ENCODE measurements at places on chromosomes 11 and 22.

GRCh38 chr11:6542727-6543126 lies 45.6 kb downstream of the DNHD1 start:
- DNase-seq: no peak

DNA sequence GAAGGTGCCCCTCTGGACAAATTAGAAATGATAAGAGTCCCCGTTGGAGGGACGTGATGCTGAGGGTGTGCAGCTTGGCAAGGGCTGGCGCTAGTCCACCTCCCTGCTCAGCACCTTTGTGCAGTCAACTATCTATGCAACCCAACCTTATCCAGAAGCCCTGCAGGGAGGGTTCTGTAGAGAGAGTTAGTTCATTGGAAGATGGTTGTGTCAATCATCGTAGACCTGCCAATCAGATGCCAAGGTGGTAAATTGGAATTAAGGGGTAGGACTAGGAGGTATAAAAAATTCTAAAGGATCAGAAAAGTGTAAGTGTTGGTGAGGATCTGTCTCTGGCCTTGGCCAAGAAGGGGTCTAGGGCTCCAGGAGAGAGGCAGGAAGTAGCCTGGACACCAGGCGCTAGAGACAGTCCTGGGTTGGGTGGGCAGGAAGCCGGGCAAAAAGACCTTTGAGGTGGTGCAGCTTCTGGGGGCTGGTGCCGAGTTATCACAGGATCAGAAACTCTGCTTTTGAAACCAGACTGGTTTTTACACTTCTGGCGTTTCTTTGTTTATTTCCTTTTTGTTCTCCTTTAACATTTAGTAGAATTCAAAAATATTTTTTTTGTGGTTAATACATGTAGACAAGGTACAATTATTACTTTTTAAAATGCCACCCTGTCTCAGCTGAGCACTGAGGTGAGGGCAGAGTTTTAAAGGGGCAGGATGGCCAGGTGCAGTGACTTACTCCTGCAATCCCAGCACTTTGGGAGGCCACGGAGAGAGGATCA lies 1.6 kb downstream of the C1QTNF6 start:
- DNase-seq: no peak

DNA sequence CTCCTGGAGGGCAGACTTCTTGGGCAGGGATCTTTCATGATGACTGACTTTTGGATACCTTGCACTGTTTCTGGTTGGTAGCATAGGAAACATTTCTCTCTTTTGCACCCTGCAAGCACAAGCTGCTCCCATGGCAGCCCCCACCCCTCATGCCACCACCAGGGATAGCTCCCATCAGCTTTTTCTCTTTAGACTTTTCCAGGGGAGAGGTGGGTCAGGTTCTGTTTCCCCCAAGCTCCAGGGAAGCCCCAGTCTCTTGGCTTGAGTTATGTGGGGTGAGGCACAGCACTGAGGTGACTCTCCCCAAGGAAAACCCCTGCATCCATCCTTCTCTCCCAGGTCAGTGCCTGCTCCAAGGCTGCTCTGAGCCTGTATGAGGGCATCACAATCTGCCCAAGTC lies 22.5 kb downstream of the LRRC32 start:
- DNase-seq: no peak

DNA sequence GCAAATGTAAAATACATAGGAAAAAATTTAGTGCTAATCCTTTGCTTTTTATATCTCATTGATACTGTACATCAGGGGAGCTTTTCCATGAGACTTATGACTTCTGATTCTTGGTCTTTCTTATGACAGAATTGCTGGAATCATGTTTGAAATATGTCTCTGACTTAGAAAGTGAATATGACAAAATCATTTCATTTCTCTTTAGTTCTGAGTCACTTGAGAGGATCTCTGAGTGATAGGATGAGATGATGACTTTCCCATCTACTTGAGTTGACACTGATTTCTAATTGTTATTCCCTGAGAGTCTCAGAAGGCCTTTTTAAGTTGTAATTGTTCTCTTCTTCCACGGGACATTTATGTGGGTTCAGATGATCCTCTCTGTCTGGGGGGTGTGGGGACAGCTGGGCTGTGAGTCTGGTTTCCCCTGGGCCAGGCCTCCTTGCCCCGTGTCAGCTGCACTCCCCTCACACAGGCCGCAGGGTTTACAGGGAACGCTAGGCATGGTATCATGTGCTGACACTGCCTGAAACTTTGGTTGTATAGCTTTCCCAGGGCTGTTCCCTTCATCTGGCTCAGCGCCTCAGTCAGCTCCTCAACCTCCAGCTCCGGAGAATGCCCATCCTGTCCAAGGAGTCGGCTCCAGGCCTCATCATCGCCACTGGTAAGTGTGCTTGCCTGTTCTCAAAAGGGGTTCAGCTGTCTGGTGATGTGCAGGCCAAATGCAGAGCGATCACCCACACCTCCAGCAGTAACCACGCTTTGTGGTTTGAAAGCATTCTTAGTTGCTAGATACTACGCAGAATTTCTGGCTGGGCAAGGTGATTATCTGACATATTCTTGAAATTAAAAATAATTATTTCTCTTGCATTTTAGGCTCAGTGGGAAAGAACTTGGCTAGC lies 69.5 kb upstream of the SORL1-AS1 start:
- no peak for DNase-seq

DNA sequence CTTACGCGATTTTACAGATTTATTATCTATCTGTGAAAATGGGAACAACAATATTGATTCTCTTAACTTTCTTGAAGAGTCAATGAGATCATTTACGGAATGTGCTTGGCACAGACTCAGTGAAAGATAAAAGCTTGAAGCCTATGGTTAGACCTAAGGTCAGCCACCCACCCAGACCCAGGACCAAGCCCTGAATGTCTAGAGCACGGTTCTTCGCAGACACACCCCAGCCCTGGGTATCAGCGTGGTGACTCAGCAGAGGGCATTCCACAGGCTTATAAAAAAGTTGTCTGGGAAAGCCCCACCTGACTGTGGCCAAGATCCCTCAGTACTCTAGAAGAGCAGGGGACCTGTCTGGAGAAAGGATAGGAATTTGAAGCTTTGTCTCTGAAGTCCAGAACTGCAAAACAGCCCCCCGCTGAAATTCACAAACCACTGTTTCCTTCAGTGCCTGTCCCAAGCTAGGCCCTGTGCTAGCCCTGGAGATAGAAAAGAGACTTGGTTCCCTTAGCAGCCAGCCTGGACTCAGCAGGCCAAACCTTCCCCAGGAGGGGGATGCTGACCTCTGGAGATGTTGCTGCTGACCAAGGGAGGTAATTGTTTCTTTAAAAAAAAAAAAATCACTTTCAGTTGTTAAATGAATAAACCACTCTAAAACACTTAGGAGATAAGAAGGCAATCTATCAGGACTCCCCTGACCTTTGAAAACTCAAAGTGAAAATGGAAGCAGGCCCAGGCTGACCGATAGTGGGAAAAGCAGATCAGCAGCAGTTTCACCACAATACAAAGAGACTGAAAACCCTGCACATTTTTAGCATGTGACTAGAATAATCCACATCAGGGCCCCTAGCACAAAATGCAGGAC lies 114.0 kb downstream of the ABTB2 start:
- no peak for DNase-seq

GRCh38 chr11:48055292-48056132 lies 75.2 kb downstream of the PTPRJ start:
- DNase-seq: no peak

DNA sequence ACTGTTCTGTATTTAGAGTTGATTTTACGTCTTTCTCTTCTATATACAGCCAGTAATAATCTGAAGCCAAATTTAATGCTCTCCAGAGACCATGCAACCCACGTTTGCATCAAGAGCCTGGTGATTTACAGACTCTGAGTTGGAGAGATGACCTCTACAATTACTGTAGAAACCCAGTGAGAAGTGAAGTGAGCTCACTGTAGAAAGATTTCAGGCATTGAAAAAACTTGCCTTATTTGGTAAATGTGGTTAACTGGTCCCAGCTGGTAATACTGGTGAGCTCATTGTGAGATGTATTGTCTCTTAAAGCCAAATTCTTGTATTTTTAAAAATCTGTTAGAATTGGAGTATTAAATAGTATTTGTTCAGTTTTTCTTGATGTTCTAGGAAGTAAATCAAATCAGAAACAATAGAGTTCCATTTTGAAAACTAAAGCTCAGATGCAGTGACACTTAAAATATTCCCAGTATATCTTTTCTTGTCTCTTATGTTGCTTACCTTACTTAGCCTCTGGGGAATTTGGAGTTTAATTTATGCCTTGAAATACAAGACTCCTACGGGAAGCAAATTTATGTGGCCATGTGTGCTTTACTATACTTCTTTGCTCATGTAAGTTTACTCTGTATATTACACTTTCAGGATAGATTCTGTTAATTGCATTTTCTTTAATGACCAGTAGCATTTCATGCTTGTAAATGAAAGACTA lies 189.9 kb downstream of the ARHGAP42 start:
- DNase-seq: peak; percentile 44

- peak; percentile 66 for DNase-seq
Observed at GRCh38 chr11:9015677-9016076, 11.9 kb upstream of the NRIP3 start.

DNA sequence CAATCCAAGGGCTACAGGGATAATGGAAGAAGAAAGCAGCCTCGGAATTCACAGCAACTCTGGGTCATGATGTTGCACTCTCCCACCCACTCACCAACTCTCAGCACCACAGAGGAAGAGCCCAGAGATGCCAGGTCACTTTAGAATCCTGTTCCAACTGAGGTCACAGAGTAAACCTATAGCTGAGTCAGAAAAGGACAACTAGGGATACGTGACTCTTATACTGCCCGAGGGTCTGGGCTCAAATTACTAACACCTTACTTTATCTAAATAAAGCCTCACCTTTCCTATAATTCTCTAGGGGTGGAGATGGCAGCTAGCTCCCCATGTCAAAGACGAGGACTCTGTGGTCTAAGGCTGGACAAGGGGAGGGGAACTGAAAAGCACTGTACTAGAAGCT lies 24.6 kb downstream of the IL18BP start:
- no peak for DNase-seq

DNA sequence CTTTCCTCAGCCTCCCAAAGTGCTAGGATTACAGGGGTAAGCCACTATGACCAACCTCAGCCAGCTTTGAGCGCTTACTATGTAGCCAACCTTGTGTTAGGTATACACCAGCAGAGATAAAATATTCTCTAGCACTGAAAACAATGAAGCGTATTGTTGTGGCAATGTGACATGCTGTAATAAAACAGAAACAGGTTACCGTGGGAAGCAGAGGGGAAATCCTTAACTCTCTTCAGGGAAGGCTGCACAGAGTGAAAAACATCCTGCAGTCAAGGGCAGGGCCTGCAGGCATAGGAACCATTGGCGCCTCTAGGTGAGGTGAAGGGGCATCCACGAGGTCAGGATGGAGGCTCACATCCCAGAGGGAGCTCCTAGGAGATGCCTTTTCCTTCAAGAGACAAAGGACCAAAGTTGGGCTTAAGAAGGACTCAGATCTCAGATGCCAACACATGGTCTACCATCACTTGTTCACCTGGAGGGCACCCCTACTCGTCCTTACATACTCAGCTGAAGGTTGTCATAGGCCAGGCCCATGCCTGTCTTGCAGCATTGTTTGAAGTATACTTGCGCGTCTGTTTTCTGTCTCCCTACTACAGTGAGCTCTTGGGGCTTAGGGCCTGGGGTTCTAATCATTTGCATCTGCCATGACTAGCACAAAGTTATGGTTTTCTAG lies 8.0 kb downstream of the POLD4 start:
- DNase-seq: no peak

DNA sequence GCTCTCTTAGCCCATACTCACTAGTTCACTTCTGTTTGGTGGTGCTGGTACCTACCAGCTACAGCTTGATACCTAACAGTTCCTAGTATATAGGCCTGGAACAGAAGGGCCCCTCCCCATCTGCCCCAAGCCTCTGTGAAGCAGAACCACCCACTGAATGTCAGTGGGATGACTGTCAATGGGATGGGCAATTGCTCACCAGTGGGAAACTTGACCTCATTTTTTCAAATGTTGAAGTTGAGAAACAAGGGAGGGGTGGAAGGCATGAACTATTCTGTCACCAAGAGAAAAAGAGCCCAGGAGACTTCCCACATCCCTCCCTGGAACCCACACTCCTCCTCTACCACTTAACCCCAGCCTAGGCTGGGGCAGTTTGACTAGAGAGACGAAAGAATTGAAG lies at the start of gene NLRP10:
NLRP10 (minus strand) TSS at position 62 of the 400 bp plus-strand sequence. CDS start 1,952 bp downstream, outside the sequence.
- no peak for DNase-seq

- DNase-seq: no peak
Observed at GRCh38 chr11:37370817-37371216, 772.8 kb upstream of the RAG2 start.

DNA sequence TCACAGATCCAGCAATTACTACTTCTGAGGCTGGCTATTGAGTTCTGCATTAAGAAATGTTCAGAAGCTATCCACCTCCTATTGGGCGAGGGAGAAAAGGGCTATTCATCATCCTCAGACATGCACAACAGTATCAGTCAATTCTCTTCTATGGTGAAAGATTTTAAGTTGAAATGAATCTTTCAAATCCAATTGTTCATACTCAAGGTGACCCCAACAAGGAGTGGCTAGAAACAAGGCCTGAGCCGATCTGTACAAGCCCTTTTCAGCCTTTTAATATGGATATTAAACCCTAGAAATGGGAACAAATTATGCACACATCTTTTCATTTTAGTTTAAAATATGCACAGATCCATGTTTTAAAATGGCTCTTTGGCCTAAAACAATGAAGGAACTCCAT lies 303.5 kb upstream of the PITPNB start:
- no peak for DNase-seq

DNA sequence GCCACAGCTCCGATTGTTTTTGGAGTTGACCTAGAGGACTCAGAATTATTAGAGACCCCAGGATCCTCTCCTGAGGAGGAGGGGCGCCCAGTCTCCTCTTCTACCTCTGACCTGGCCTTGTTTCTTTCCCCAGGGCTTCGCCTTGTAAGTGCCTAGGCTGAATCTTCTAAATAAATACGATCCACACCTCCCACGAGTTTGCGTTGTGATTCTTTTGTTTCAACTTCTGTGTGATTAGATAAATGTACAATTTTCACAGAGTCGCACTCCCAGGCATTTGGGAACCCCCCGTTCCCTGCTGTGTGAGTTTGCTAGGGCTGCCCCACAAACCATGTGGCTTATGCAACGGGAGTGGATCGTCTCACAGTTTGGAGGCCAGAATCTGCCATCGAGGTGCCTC lies 1.2 kb downstream of the KRTAP5-8 start:
- no peak for DNase-seq

DNA sequence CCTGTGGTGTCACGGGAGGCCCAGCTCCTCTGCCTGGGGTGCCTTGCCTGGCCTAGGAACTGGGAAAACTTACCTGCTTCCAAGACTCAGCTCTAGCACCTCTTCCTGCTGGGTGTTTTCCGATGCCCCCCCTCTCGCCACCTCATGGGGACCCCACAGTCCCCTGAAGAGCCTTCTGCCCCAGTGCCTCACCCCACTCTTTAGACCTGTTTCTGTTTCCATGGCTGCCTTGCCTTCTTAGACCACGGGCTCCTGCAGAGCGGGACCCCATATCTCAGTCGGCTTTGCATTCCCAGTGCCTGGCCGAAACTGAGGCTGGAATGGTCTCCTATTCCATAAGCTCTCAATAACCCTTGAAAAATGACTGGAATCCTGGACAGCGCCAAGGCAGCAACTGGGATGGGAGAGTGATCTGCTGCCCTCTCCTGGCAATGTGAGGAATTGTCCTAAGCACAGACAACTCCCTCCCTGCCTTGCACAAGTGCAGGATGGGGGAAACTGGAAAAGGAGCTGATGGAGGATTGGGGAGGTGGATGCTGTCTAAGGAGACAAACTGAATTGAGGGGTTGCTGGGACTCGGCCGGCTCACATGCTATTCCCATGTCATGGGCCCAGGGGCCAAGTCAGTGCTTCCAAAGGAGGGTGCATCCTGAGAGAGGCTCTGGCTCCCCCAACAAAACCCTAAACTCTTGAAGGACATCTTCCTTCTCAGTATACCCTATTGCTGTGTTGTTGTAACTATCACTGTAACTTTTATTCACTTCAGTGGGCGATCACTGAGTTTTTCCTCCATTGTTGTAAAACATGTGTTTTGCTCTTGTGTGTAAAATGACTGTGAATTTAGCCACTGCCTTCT lies 26.6 kb upstream of the IL17RA start:
- DNase-seq: peak; percentile 26
